Hematopoietic multipotent progenitor cell (in vitro differentiated cells): ENCODE measurements at places on chromosomes 5 and 9. TPM values are rescaled to one million over a fixed set of nuclear protein-coding genes. Genes with fewer than 3 reads are reported as not detected.

The SOX30 gene
- total RNA-seq = under 0.01 TPM

DNA sequence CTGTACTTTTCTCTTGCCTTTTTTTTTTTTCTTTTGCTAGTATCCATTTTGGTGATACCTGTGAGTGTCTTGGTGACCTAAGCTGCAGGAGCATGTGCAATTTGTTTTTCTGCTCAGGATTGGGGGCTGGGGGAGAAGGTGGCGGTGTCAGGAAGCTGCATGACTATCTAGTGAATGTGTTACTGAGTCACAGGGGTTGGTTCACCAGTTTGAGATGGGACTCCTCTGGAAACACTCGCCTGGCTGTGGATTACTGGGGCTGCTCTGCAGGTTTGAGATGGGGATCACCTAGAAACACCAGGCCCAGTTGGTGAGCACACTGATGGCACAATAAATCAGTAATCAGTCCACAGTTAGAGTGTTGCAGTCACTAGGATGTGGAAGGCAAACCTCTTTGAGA lies 447.9 kb downstream of the SPATA31D1 start:
- no peak for DNase-seq

- DNase-seq = no peak
Measured at GRCh38 chr9:14165376-14166035, 148.4 kb downstream of the NFIB start.

GRCh38 chr5:180069589-180070247 lies 1.8 kb downstream of the RNF130 start:
- no peak for DNase-seq

DNA sequence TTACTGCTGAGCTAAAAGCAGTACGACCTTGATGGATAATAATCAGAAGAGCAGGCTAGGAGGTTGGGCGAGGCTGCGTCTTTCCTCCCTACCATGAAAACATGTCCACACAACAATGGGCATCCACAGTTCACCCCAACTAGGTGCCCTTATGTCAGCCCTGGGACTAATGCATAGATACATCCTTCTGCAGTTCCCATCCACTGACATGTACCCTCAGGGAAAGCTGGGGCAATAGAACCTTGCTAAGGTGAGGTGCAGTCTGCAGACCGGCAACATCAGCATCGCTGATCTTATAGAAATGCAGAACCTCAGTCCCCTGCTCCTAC lies 697 bp upstream of the PRUNE2 start:
- DNase-seq = no peak

GRCh38 chr5:177402271-177403043 lies 2.0 kb upstream of the PFN3 start:
- DNase-seq = no peak

- no peak for DNase-seq
Measured at GRCh38 chr9:114403153-114403756, 15.5 kb upstream of the AKNA start.
